ENCODE measurements at places on chromosomes 1 and 21.

GRCh38 chr1:19209439-19209989 lies 552 bp downstream of the UBR4 start:
- peak; percentile 50 for DNase-seq

GRCh38 chr1:53552146-53552861 lies 93.1 kb downstream of the DMRTB1 start:
- no peak for DNase-seq

DNA sequence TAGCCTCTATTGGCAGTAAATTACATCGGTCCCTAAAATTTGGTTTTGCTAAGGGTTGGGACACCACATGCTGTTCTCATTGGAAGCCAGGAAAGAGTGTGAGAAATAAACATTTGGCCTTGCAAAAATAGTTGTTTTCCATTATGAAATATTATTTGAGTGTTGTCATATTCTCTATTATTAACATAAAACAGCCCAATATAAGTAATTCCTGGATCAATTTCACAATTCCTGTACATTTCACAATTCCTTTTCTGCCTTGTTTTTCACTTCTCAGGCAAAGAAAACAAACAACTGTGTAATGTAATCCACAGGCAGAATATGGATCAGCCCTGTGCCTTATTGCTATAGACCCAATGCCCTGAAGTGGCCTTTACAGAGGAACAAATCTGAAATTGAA lies 40.5 kb downstream of the C1orf87 start:
- no peak for DNase-seq

DNA sequence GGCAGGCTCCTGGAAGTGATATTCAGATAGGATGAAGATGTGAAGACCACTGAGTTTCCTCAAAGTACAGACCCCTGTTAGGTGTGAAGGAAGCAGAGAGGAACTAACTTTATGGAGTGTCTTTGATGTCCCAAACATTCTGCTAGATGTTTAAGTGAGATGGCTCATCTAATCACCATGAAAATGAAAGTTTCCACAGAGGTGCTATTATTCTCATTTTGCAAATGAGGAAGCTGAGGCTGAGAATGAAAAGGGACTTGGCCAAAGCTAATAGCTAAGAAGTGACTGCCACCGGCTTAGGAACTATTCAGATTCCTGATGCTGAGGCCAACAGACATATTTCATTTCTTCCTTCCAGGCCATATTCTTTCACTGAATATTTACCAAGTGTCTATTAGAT lies 45.9 kb upstream of the WLS start:
- DNase-seq = no peak

DNA sequence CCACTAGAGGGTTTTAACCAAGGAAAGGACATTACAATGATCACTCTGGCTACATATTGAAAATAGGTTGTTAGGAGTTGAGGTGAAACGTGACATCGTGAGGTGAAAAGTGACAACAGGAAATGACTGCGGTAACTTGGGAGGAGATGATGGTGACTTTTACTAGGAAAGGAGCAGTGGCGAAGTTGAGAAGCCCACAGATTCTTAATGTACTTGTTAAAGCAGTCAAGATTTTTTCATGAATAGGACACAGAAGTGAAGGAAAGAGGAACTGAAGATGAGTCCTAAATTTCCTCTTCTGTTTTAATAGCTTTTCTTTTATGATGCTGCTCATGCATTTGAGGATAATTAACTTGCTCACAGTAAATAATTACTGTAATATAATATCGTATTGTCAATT lies 59.5 kb downstream of the OMA1 start:
- DNase-seq = no peak

GRCh38 chr1:40708750-40709099 lies 17.2 kb downstream of the NFYC start:
- peak; percentile 71 for DNase-seq

DNA sequence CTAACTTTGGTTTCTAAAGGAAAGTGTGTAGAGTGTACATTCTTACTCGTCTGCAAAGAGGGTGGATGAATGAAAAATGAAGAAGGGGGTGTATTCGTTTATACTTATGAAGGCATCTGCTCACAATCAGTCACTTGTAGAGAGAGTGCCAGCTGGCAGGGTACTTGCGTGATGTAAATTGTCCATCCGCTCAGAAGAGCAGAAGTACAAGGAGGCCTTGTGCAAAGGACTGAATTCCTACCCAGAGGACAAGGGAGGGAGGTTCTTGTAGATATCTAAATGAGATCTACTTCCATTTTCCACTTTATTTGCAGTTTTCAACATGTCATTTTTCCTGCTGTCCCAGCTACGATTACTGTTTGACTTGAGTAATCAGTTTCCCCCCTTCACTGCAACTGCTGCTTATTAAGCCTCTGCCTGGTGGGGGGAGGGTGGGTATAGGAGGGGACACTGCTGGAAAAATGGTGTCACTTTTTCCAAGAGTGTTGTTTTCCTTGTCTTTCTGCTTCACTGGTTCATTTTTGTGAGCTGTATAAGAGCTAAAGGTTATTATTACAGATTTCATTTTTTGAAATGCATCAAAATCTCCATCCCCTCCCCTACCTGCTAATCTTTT lies 67.3 kb downstream of the LAMC1 start:
- DNase-seq = peak; percentile 40

DNA sequence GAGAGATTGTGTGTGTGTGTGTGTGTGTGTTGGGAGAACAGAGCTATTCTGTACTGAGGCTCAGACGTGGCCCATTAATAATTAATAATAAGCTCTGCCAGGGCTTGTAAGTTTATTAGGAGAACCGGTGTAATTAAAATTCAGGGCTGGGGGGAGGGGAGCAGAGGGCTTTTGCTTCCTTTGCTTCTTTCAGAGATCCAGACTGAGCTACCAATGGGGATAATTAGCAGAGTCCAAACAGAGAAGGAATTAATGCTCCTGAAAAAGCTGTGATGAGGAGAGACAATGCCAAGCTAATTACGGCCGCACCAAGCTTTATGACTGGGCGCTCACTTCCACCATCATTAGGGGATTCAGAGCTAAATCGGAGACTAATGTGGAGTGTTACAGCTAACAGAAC lies 4.5 kb downstream of the SYT6 start:
- DNase-seq = no peak

- no peak for DNase-seq
Measured at GRCh38 chr1:172885971-172886370, 164.8 kb downstream of the TNFSF18 start.

GRCh38 chr1:41275831-41276230 lies 33.7 kb upstream of the SCMH1 start:
- DNase-seq = no peak

DNA sequence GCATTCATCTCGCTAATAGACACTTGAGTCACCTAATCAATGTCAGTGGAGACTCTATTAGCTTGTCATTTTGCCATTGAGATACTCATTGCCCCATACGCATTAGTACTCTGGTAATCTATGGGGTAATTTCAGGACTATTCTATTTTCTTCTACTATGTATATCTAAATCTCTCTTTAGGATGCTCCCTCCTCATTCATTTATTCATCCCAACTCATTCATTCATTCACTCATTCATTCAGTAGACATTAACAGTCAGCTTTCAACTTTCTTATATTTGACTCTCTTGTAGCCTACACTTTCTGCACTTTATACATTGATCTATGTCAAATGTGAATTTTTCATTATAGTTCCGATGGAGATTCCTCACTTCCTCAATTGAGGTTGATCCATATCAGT lies 170.9 kb downstream of the ASTN1 start:
- DNase-seq = no peak

GRCh38 chr1:198297281-198297680 lies 140.5 kb downstream of the NEK7 start:
- no peak for DNase-seq

GRCh38 chr21:24897883-24898282 lies 709.4 kb downstream of the MRPL39 start:
- no peak for DNase-seq

- DNase-seq = no peak
Measured at GRCh38 chr1:181090641-181091126, 2.2 kb downstream of the IER5 start.

GRCh38 chr1:55827350-55827749 lies 612.2 kb upstream of the USP24 start:
- DNase-seq = peak; percentile 89

DNA sequence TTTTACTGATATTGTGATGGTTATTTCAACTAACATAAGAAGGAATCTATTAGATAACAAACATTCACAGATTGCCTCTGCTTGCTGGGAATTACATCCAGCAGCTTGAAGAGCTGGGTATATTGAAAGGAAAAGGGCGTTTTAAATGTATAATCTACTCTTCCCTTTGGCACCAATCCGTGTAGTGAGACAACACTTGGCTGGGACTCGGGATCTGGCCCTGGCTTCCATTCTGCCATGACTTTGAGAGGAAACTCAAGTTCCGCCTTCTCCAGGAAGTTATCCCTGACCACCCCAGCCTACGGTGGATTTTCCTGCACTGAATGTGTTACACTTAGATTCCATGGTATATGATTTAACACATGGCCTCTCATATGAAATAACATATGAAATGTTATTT lies 86.9 kb upstream of the UBE2U start:
- no peak for DNase-seq

DNA sequence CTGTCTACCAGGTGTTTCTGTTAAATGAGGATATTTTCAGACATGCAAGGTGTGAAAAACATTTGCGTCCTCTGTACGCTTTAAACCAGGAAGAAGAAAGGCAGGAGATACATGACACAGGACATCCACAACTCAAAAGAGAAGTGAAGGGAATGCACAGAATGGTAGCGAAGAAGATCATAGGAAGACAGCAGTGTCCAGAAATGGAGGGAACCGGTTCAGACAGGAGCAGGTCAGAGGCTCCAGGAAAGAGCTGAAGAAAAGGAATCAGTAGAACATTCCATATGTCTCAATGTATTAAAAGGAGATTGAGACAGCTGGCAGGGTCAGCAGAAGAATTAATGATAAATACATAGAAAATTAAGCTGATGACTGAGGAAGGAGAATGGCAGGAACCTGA lies 190.9 kb downstream of the CDC7 start:
- no peak for DNase-seq

GRCh38 chr1:242243472-242243871 lies 244.6 kb upstream of the MAP1LC3C start:
- DNase-seq = no peak

- no peak for DNase-seq
Measured at GRCh38 chr1:93729906-93730305, 48.3 kb upstream of the BCAR3 start.

DNA sequence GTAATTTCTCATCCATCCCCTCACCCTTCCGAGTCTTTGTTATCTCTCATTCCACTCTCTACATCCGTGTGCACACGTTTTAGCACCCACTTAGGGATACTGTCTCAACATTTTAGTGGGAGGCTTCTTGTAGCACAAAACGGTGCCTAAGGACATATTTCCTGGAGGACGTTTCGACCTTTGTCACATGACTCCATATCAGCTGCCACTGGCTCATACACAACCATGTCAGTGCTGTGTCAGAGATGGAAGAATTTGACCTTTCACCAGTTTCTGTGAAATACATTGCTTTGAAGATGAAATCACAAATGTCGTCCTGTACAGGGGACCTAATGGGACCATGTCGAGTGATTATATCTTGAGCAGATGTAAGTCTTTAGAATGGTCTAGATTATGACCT lies 15.6 kb downstream of the B3GALT5 start:
- DNase-seq = no peak

GRCh38 chr1:171081763-171082201 lies 8.9 kb upstream of the FMO3 start:
- DNase-seq = no peak

DNA sequence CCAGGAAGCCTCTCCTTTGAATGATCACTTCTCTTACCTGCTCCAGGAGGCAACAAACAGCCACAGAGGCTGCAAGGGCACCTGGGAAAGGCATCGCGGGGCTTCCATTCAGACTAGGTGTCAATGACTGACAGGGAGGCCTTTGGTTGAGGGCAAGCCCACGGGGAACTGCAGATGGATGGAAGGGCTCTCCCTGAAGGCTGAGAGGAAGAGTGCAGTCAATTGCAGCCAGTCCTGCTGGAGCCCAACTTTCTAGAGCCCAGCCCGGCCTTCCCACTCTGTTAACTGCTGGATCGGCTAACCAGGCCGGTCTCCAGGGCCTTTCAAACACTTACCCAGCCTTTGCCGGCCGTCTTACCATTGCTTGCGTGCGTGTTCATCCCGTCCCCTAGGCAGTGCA lies 89.3 kb downstream of the LACTBL1 start:
- DNase-seq = no peak

- DNase-seq = no peak
Measured at GRCh38 chr21:30306884-30307283, 13.2 kb downstream of the KRTAP26-1 start.

DNA sequence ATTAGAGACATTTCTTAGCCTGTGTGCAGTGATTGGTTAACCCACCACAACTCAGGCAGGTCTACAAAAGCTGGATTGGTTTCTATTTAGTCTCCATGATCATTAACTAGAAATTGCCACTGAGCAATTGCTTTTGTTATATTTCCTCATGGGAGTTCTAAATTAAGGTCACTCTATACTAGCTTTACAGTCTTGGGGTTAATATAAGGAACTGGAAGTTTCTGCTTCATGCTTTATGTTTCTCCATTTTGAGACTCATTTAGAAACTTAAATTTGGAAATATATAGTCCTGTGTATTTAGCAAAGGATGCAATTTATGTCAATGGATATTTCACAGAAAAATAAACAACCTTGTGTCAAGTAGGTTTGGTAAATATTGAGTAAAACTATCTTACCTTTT lies 137.5 kb downstream of the HLX start:
- DNase-seq = no peak

DNA sequence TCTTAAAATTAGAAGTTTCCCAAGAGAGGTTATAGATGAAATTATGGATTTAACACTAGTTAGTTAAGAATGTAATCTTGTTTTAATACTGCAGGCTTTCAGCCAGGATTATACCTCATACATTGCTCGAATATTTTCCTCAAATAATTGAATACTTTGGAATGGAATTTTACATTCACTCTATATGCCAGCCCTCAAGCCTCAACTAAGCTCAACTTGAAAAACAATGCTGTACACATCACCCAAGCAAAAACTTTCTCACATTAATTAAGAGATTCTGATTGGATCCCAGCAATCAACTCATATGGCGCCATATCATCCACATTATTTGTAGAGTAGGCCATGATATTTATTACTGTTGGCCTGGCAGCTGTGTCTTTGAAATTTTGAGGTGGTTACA lies 710.7 kb upstream of the ADAMTS5 start:
- DNase-seq = no peak

DNA sequence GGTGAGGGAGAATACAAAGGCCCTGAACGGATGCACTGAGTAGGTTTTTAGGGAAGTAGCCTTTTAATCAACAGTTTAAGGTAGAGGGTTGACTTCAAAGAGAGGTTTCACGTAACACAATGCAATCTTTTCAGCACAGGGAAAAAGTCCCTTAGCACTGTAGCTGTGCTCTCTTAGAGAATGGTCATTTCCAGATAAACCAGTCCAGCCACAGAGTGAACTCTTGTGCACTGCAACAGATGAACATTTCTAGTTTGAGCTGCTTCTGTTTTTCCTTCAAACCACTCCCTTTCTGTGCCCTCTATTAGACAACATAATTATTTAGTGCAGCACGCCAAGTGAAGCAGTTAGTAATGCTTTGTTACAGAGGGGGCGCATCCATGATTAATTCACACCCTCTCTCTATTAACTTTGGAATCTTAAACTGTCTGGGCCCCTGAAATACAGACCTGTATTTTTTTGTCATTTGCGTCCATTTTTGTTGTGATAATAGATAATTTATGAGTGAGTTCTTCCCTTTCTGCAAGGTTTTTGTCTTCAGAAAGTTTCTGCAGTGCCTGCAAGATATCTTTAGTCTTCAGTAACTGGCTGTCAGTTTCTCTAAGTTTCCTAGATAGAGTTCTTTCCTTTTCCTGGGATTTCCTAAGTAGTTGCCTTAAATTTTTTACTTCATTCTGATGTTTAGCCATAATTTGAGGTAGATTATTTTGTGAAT lies 22.9 kb downstream of the LCA5L start:
- DNase-seq = no peak
